ENCODE measurements at places on chromosomes 11 and 22. TPM values are rescaled to one million over a fixed set of nuclear protein-coding genes. Genes with fewer than 3 reads are reported as not detected.
A peak's percentile ranks its signal among the peaks of the same experiment; 100 is the strongest.

DNA sequence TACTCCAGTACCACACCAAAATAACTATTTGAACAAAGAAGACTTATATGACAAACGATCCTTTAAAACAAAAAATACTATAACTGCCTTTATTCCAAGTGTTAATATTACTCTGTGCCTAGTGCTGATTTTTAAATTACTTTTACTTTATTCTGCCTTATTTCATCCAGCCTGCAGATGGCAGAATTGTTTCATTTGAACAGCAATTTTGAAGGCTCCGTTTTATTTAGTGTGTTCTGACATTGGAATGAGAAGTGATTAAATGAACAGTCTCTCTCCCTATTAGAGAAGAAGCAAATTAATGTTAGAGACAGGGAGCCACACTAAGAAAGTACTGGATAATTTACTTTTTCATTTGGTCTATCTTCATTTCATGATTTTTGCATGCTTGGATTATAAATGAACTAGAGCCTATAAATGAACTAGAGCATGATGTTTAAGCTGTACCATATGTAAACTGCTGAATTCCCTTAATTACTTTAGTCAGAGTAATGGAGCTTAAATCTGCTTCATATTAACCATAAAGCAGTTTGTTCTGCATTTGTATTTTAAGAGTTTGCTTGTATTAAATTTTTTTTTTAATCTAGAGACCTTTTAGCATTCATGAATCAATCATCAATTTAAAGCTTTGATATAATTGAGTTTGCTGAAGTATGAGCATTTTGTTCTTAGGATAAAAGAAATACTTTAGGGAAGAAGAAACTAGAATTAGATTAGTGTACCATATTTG lies 9.8 kb downstream of the PDHX start:
- DNase-seq, result no peak

DNA sequence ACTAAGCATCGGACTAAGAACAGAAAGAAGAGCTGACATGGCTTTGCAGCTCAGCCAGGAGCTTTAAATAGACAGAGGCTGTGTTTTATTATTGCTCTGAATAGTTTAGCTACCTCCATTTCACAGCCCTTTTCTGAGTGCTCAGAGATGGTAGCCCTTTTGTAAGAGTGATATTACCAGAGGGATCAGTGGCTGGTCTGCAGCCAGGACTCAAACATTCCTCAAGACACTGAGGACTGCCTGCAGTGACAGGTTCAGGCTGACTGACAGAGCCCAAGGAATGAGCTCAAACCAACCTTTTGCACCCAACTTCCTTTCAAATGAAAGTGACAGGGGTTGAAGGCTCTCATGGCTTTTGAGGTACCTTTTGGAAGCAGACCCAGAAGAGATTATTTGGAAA lies 189.0 kb downstream of the DDX10 start:
- DNase-seq, result no peak

The KRTAP5-2 gene
- not detected for polyA plus RNA-seq

- DNase-seq, result peak; percentile 87
These were observed 79.5 kb upstream of the CRYBB3 start for GRCh38 chr22:25120093-25120561.

DNA sequence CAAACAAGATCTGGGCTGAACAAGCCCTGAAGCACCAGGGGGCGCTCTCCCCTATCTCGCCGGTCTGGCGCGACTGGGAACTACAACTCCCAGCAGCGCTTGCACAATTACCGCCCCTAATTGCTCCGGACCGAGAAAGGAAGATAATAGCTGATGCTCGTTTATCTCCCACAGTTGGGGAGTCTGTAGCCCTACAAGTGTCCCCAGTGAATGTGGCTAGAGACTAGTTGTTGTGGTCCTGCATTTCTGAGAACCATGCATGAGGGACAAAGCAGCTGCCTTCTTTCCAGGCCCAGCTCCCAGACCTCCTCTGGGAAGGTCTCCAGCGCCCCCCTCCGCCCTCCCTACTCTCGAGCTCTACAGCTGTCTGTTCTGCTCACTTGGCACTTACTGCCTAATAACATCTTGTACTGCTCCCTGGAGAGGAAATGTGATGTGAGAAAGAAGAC lies 34.4 kb downstream of the NRXN2 start:
- DNase-seq, result peak; percentile 96

- DNase-seq, result no peak
These were observed 104.0 kb downstream of the CACNA1I start for GRCh38 chr22:39674536-39674935.

The SCGB2A2 gene
- polyA plus RNA-seq, result not detected

The CADM1 gene
- polyA plus RNA-seq, result 3.4 TPM

DNA sequence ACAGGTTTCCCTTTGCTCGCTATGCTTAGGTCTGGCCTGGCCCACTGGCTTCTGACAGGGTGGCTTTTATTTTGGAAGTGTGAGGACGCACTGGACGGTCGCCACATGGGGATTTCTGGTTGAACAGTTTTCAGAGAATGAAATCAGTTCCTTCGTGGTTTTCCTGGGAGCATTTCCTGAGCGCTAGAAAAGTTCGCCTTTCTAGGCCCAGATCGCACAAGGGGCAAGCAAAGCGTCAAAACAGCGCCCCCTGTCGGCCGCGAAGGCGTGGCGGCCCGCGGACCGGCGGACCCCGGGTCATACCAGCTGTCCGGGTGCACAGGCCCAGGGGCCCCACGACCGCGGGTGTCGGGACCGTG lies 12.7 kb upstream of the CYP2R1 start:
- peak; percentile 78 for DNase-seq

GRCh38 chr11:4643076-4643475 lies 706 bp upstream of the OR51E1 start:
- DNase-seq, result no peak

All from stomach (tissue), 19 donors.